ENCODE measurements at places on chromosomes 2 and 18.

DNA sequence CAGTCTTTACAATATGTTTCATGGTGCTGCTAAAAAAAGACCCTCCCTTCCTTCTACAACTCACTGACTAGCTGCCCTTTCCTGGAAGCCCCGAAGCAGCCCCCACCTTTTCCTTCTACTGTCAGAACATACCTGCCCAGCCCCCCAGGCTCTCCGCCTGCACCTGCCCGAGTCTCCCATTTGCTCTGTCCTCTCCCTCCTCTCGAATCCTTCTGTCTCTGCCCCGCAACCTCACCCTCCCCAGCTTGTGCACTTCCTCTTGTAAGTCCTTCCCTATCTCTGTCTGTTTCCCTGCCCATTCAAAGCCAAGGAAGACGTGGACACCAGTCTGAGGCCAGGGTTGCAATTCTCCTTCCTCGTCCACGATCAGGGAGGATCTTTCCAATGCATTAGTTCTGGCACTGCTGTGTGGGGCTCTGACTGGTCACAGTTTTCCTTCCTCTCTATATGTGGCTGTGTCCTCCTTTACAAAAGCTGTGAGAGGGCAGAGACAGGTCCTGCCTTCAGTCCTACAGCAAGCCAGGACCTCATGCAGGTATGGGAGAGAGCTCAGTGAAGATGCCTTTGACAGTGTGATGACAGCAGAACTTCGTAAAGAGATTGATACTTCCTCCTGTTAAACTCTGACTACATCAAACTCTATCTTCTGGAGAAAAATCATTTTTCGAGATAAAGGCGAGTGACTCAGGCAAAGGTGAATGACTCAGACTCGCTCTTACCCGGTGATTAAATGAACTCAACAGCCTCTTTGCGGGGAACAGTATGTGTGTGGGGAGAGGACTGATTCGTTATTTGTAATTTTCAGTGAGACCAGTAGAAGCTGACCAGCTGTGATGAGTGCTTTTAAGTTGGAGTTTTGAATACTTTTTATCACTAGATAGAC is 14.2 kb downstream of the TNFRSF11A start:
- DNase-seq, result no peak

GRCh38 chr18:8424917-8425725 is 184.1 kb upstream of the RAB12 start:
- DNase-seq, result no peak

- no peak for DNase-seq
Observed at GRCh38 chr2:230924470-230925341, at the start of gene GPR55. Gene GPR55, minus strand, starts transcription at chr2:230925242. Its CDS starts 14,280 bp downstream, at chr2:230910962.

DNA sequence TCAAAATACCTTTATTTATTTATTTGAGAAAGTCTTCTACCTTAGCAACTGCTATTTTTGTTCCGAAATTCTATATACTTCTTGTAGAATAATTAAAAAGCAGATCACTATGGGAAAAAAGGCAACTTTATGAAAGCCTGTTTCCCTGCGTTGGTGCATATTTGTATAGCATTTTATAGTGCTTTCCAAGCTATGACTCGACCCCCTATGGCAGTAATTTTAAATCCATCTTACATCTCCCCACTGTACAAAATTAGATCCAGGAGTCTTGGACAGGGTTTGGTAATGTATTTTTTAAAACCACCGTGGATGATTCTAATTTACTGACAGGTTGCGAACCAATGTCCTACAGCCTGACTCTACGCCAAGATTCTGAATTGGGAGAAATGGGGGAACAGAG is 10.1 kb downstream of the TANK start:
- DNase-seq, result no peak

GRCh38 chr2:26574900-26575560 is 66.1 kb downstream of the CIB4 start:
- no peak for DNase-seq

- no peak for DNase-seq
Observed at GRCh38 chr2:236915726-236916125, 170.0 kb upstream of the COPS8 start.

DNA sequence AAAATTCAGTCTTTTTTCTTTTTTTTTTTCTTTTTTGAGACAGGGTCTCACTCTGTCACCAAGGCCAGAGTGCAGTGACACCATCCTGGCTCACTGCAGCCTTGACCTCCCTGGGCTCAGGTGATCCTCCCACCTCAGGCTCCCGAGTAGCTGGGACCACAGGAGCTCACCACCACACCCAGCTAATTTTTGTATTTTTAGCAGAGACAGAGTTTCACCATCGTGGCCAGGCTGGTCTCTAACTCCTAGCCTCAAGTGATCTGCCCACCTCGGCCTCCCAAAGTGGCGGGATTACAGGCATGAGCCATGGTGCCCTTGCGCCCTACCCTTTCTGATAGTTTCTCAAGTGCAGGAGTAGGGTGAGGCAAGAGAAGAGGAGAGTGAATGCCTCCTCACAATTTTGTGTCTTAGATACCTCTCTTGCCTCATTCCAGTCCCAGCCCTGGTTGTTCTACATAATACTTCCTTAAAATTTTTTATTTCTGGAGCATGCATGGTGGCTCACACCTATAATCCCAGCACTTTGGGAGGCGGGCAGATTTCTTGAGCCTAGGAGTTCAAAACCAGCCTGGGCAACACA is 68.2 kb upstream of the CAB39 start:
- no peak for DNase-seq

GRCh38 chr2:184851576-184851975 is 253.2 kb downstream of the ZNF804A start:
- DNase-seq, result no peak

DNA sequence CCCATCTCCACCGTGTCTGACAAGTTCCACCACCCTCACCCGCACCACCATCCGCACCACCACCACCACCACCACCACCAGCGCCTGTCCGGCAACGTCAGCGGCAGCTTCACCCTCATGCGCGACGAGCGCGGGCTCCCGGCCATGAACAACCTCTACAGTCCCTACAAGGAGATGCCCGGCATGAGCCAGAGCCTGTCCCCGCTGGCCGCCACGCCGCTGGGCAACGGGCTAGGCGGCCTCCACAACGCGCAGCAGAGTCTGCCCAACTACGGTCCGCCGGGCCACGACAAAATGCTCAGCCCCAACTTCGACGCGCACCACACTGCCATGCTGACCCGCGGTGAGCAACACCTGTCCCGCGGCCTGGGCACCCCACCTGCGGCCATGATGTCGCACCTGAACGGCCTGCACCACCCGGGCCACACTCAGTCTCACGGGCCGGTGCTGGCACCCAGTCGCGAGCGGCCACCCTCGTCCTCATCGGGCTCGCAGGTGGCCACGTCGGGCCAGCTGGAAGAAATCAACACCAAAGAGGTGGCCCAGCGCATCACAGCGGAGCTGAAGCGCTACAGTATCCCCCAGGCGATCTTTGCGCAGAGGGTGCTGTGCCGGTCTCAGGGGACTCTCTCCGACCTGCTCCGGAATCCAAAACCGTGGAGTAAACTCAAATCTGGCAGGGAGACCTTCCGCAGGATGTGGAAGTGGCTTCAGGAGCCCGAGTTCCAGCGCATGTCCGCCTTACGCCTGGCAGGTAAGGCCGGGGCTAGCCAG is 1.2 kb downstream of the ONECUT2 start:
- DNase-seq, result no peak

DNA sequence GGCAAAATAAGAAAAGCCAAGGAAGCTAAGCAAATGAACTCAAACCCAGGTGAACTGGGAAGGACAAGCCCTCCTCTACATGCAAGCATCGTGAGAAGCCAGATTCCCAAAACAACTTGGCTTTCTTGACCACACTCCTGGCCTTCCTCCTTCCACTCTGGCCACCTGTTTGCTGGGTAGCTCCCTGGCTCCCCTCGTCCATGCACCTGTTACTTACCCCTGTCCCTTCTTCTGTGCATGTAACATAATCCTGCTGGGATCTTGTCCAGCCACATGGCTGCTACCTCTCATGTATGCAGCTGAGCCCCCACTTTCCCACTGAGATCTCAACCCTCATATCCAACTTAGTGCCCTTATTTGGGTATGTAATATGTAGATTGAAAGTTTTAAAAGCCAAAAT is 121.6 kb downstream of the MYO5B start:
- no peak for DNase-seq

All from activated CD8-positive, alpha-beta memory T cell treated with anti-CD3 and anti-CD28 coated beads for 1 hour (primary cell).